Dermis microvascular lymphatic vessel endothelial cell (primary cell): ENCODE measurements at places on chromosomes 16 and 17. TPM values are rescaled to one million over a fixed set of nuclear protein-coding genes. Genes with fewer than 3 reads are reported as not detected.

The HBA1 gene
- total RNA-seq, result not detected in 2 replicates

The CHST5 gene
- 0.13 TPM in 1 of 2 replicates, not detected in the other for total RNA-seq

The CAPN15 gene
- 18.9 and 31.5 TPM in 2 replicates for total RNA-seq

GRCh38 chr16:20899477-20900298, 470 bp downstream of the DCUN1D3 start:
- peak; percentile 21 for DNase-seq

GRCh38 chr16:70493802-70494201, 29.6 kb downstream of the COG4 start:
- no peak for DNase-seq

GRCh38 chr16:66300037-66300436, 66.5 kb upstream of the CDH5 start:
- DNase-seq, result no peak

- DNase-seq, result no peak
Measured at GRCh38 chr16:53948734-53949430, 244.9 kb downstream of the FTO start.

DNA sequence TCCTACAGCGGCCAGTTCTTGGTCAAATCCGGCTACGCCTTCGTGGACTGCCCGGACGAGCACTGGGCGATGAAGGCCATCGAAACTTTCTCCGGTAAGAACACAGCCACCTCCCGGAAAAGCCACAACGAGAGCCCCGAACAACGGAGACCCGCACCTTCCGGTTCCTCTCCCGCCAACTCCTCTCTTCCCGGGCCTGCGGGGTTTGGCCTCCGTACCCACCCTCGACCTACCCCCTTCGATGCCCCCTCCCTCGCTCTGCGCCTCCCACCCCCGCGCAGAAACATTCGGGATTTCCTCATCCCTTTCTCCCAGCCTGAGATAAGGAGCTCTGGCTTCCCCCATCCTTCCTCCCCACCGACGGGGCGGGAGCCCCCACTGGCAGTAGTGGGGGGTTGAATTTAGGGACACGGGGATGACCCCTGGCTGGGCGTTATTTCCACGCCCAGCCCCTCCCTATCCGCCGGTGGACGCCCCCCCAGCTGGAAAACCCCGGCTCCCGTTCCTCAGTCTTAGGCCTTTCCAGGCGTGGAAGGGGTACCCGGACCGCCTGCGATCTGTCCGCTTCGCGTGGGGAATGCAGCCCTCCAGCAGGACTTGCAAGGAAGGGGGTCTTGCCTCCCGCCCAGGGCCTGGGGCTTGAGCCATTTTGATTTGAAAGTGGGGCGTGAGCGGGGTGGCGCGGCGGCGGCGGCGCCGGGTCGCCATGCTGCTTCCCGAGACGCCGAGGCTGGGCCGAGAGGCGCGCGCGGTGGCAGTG, 822 bp downstream of the IGF2BP1 start:
- DNase-seq, result peak; percentile 24

DNA sequence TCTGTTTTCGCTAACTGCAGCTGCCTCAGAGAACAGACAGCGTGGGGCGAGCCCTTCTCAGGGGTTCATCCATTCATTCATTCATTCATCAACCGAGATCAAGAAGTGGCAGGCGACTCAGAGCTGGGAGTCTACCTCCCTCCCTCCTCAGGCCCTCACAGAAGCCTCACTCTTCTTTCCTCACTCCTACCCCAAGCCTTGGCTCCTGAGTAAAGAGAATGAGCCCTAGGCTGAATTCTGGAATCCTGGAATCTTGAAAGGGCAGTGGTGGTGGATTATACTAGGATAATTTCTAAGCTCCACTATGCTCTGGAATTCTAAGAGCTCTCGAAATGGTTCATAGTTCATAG, 2.3 kb upstream of the DLX3 start:
- no peak for DNase-seq

The CACNG4 gene
- total RNA-seq, result not detected in 2 replicates

DNA sequence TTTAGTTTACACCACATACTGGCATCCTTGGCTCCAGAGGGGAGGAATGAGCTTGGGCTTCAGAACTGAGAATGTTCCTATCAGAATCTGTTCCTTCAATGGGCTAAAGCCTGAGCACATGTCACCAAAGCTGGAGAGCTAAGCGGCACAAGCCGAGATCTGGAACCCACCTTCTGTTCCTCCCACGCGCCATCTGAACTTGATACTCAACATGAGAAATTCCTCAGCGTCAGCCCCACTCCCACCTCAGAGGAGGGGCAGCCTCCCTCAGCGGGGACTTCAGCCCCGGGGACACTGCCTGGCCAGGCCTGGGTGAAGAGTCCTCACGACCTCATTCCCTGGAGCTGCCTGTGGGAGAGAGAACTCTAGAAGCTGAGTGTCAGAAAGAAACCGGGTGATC, 22.8 kb upstream of the SLC47A1 start:
- DNase-seq, result no peak

GRCh38 chr17:82985973-82986372, 93.4 kb upstream of the METRNL start:
- DNase-seq, result peak; percentile 67

DNA sequence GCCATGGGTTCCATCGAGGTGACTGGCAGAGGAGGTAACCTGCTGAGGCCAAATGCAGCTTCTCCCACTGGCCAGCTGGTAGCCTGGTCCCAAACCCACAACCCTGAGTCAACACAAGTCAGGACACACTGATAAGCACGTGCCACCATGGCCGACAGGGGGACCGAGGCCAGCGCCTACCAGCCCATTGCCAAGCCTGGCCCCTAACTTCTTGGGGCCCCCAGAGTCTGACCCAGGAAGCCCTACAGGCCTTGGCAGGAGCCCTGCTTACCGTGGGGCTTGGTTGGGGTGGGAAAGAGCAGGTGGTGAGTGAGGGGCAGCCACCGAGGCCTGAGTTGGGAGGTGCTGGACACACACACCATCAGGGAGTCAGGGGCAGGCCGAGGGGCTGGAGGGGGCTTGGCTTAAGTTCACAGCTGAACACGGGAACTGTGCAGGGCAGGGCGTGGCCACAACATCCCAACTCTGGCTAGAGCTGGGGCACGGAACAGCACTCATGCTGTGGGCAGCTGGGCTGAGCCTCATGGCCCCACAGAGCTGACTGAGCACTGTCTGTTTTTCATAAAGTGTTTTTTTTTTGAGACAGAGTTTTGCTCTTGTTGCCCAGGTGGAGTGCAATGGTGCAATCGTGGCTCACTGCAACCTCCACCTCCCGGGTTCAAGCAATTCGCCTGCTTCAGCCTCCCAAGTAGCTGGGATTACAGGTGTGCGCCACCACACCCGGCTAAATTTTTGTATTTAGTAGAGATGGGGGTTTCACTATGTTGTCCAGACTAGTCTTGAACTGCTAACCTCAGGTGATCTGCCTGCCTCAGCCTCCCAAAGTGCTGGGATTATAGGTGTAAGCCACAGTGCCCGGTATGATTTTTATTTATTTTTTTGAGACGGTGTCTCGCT, 5.5 kb downstream of the MRPL28 start:
- DNase-seq, result no peak

GRCh38 chr17:75693500-75694481, 26.7 kb downstream of the SAP30BP start:
- DNase-seq, result no peak

GRCh38 chr17:12958786-12959185, 59.0 kb downstream of the ELAC2 start:
- no peak for DNase-seq

The MT1A gene
- 1.7 TPM in 1 of 2 replicates, not detected in the other for total RNA-seq

The TRPV2 gene
- 23.2 and 36.8 TPM in 2 replicates for total RNA-seq

GRCh38 chr17:17496189-17497064, at the start of gene RASD1:
TSS of gene RASD1 (minus strand) at chr17:17496395. CDS start at chr17:17496181, 214 bp downstream.
- DNase-seq, result peak; percentile 88

- peak; percentile 89 for DNase-seq
Measured at GRCh38 chr17:76700617-76701470, 9.9 kb downstream of the MXRA7 start.

DNA sequence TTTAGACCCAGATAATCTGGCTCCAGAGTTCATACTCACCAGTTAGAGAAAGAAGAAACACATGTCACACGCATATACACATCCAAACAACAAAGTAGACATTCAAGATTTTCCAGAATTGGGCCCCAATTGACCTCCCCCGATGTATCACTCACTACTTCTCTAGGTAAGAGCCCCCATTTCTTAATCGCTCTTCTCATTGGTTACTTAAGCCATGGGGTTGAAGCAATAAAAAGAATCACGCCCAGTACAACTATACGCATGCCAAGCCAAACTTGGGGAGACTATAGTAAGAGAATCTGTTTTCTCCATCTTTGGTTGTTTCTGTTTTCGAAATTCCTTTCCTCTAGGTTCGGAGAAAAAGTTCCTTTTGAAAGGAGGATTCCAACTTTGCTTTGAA, 565 bp downstream of the DDX52 start:
- DNase-seq, result no peak

DNA sequence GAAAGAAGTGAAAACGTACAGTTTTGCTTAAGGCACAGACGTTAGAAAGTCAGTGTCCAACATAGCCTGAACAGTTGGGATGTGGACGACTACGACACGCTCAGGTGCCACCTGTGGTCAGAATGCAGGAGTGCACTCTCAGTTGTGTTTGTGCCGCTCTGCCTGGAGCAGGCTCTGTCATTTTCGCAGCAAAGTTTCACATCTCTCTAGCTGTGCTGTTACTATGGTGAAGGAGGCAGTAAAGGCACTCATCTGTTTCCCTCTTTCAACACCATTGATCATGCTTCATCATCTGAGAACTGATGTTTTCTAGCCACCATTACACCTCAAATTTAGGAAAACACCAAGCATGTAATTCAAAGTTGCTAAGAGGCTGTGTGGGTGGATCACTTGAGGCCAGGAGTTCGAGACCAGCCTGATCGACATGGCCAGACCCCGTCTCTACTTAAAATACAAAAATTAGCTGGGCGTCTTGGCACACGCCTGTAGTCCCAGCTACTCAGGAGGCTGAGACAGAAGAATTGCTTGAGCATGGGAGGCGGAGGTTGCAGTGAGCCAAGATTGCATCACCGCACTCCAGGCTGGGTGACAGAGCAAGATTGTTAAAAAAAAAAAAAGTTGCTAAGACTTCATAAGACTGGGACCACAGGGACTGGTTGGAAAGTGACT, 44.9 kb upstream of the DNAJA2 start:
- no peak for DNase-seq

The ERN2 gene
- total RNA-seq, result not detected in 2 replicates

- DNase-seq, result no peak
Measured at GRCh38 chr17:72711521-72712310, 380.8 kb downstream of the SLC39A11 start.

- DNase-seq, result no peak
Measured at GRCh38 chr16:62280506-62280905, 244.3 kb upstream of the CDH8 start.

DNA sequence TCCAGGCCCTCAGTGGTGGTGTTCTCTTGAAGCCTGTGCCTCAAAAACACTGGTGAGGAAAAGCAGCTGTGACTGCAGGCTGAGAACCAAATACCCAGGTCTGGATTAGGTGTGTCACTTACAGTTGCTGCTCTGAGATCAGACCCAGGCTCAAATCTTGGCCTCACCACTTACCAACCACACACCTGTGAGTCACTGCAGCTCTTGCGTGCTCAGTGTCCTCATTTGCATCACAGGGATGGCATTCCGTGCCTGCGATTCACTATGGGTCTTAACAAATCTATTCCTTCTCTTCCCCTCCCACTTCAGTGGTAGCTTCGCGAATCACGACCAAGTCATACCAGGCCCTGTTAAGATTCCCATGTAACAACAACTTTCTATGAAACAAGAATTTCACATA, 233.4 kb upstream of the HSBP1 start:
- DNase-seq, result no peak

The ZG16 gene
- total RNA-seq, result not detected in 2 replicates

DNA sequence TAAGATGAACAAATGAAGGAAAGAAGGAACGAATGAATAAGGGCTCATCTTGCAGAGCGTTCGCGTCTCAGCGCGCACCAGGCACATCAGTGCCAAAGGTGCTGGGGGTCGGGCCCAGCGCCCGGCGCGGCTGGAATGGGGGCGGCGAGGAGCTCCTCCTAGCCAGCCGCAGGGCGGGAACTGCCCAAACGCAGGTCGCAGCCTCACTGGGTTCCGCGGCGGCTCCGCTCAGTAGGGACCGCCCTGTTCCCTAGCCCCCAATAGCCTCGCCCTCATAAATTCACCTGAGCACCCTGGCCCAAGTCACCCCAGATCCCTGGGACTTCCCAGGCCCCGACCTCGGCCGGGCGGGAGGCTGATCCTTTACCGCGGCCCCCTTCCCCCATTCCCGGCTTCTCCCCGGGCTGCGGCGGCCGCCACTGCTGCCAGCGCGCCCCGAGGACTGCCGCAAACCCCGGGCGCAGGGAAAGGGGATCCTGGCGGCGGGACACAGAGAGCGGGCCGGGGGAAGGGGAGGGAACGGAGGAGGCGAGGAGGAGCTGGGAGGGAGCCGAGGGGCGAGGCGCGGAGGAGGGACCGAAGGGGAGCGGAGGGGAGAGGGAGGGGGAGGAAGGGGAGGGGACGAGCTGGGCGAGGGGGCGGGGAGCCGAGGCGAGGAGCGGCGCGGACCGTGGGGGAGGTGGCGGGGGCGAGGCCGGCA, 377 bp upstream of the CRHR1 start:
- no peak for DNase-seq

DNA sequence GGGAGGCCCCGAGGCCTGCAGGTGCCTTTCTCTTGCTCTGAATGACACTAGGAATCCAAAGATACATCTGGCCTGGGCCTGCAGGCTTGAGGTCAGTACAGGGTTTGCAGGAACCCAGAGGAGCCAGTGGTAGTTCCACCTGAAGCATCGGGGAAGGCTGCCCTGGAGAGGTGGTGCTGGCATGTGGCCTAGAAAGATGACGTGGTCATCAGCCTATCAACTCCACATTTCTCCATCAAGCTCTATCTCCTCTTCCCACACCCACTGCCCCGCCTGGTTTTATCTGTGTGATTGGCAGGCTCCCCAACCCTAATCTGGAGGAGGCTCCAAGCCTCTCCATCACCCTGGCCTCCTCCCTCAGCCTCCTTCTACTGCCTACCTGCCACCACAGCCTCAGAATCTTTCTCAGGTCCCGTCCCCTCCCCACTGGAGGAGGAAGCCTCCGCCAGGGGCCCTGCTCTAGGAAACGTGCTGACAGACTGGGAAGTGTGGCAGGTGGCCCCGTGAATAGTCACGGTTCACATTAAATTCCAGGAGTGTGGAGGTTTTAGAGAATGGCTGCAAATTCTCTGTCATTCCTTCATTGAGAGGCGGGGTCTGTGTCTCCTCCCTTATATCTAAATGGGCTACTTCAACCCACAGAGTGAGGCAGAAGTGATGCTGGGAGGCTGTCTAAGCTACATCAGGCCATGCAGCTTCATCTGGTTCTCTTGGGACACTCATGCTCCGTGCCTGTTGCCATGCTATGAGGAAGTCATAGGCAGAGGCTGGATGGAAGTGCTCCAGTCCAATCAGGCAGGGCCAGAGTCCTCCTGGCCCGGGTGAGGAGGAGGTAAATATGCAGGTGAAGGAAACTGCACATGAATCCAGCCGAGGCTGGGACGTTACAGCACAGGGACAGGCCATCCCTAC, 11.4 kb upstream of the MAP2K3 start:
- DNase-seq, result no peak

- no peak for DNase-seq
Measured at GRCh38 chr17:37066322-37067255, 117.8 kb downstream of the AATF start.

DNA sequence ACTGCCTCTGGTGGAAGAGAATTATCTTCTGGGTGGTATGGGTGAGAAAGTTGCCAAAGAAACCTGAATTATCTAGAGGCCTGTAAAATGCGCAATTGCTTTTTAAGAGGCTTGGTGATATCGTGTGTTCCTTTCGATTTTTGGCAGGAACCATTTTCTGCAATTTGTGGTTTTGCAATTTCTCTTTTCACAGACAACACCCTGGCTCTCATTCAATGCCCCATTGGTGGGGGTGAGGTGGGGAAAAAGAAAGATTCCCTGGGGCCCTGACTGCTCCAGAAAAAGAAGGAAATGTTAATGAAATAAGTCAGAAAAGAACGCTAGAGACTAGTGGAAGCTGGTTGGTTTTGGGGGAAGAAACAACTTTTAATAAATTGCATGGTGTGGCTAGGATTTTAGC, 77.4 kb downstream of the ANKFN1 start:
- DNase-seq, result no peak

The OR4D1 gene
- total RNA-seq, result not detected in 2 replicates
